Smooth muscle cell of the coronary artery (primary cell): ENCODE measurements at places on chromosomes 3 and 15. TPM values are rescaled to one million over a fixed set of nuclear protein-coding genes. Genes with fewer than 3 reads are reported as not detected.

Gene LMOD3
- not detected in 2 replicates for total RNA-seq

Gene STRC
- total RNA-seq, result under 0.01 TPM in 2 replicates

Gene P2RY14
- not detected in 2 replicates for total RNA-seq

Gene SLC27A2
- total RNA-seq, result not detected in 2 replicates

Gene ZNF774
- 1.1 and 1.7 TPM in 2 replicates for total RNA-seq

Gene VPS33B
- total RNA-seq, result 6.3 and 11.7 TPM in 2 replicates

Gene LRRK1
- total RNA-seq, result 5.9 and 8.0 TPM in 2 replicates

Gene CCDC12
- 27.3 and 43.8 TPM in 2 replicates for total RNA-seq

Gene TMCO5A
- total RNA-seq, result not detected in 2 replicates

Gene IFT122
- total RNA-seq, result 26.4 and 50.1 TPM in 2 replicates

Gene ZMYND10
- 0.70 and 1.1 TPM in 2 replicates for total RNA-seq

Gene GOLGA8S
- total RNA-seq, result under 0.01 TPM in 1 of 2 replicates, not detected in the other

Gene VEPH1
- total RNA-seq, result 31.8 and 89.7 TPM in 2 replicates

Gene ACOX2
- total RNA-seq, result 17.2 and 23.4 TPM in 2 replicates

Gene REC114
- total RNA-seq, result not detected in 2 replicates
